ENCODE measurements at places on chromosomes 2 and 18.

DNA sequence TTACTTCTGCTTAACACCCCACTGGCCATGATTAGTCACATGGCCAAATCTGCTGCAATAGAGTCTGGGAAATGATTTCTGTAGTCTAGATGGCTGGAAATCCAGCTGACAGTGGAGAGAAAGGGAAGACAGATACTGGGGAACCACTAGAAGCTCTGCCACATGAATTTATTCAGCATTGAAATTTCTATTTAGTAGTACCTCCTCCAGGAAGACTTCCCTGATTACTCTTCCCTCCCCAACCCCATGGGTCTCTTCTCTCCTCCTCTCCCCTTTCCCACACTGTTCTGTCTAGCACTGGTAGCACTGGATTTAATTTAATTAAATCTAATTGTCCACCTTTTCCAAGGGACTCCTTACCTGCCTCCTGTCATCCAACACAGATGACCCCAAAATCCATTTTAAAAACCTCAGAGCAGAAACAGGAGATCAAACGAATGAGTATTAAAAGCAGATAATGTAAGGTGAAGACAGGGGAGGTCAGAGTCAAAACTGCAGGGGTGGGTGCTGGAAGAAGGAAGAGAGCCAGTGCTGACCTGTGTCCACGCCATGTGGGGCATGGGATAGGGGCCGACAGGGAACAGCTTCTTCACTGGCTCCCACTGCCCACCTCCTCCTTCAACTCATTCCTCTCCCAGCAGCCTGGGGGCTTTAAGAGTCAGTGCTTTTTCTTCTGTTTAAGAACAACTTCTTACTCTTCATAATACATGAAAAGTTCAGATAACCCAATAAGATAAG, 169.2 kb upstream of the HS6ST1 start:
- no peak for DNase-seq

- DNase-seq = no peak
Measured at GRCh38 chr18:48835745-48836170, 115.0 kb downstream of the SMAD7 start.

DNA sequence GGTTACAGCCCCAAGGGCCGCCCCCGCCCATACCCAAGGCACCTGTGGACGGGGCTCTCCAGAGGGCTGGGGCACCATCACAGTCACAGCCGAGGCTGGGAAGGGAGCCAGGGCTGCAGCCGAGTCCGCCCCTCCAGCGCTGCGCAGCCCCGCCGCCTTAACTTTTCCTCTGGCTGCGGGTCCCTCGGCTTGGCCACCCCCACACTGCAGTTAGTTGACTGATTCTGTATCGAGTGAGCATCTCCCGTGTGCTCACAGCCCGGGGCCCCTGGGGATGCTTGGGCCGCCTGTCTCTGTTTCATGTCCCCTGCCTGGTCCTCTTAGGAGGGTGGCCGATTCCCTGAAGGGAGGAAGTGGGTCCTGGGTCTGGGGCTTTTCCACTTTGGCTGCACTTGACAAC, 33.7 kb downstream of the EMILIN2 start:
- DNase-seq = no peak

DNA sequence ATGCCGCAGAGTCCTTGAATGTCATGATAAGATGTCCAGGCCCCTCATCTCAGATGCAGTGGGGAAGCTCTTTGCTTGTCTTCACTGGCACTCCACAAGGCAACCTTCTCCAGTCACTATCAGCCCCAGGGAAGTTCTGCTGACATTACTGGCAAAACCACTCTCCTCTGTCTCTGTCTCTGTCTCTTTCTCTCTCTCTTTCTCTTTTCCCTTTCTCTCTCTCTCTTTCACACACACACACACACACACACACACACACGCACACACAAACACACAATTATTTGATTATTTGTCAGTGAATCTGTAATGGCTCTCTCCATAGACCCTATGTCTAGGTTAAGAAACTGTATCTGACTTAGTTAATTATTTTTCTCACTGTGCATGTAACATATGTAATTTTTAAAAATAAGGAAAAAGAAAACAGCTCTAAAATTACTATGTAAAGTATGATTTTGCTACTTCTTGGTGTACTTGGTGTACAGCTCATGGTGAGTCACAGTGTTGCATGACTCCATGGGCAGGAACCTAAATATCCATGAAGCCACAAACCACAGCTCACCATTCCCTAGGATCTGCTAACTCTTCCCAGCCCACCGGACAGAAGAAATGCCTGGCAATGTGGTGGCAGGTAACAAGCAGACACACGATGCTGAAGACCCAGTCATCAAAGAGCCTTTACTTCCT, 594.9 kb upstream of the ID2 start:
- no peak for DNase-seq

GRCh38 chr18:79195716-79196683, 126.8 kb downstream of the ATP9B start:
- no peak for DNase-seq

GRCh38 chr18:31500051-31500688, 2.2 kb downstream of the DSG2 start:
- no peak for DNase-seq

- no peak for DNase-seq
Measured at GRCh38 chr18:62152844-62153243, 34.0 kb downstream of the PIGN start.

GRCh38 chr2:135647836-135648579, 93.6 kb upstream of the UBXN4 start:
- DNase-seq = no peak

DNA sequence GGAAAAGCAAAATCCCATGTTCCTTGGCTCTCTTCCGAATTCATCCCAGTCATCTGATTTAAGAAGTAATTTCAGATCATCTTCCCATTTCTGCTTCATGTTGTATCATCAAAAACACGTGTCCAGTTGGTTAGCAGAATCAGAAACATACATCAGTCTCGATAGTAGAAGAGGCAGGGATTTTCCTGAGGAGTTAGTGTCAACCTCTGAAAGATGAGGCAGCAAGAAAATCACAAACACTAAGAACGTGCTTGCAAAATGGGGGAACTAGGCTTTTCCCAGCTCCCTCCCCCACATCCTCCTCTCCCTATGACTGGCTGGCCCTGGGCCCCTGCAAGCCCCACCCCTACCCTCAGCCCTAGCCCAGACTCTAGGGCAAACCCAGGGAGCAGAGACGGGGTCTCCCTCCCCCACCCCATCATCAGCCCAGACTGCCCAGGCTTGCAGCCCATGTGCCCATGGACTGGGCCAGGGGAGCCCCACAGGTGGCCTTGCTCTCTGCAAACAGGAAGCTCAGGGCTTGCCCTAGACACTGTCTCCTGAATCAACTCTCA, 161.0 kb upstream of the ID2 start:
- no peak for DNase-seq

GRCh38 chr18:37577051-37577611, 11.5 kb upstream of the CELF4 start:
- peak; percentile 21 for DNase-seq

DNA sequence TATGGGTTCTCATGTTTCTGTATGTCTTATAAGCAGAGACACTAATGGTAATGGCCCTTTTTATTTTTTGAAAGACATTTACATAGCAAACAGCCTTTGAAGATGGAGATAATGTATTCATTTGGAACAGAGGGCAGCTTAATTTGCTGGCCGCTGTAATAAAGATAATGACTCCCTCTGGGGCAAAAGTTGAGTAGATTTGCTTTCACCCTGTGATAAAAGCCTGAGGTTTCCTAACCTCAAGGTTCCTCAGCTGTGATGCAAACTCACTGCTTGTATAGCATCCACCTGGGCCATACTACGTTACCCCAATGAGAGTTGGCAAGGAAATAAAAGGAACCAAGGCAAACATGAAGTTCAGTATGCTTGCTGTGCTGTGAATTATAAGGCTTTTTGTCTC, 54.8 kb downstream of the TEX51 start:
- DNase-seq = peak; percentile 36

GRCh38 chr2:60070736-60071489, 482.5 kb downstream of the BCL11A start:
- no peak for DNase-seq

- no peak for DNase-seq
Measured at GRCh38 chr2:189581354-189582139, 961 bp upstream of the SLC40A1 start.

DNA sequence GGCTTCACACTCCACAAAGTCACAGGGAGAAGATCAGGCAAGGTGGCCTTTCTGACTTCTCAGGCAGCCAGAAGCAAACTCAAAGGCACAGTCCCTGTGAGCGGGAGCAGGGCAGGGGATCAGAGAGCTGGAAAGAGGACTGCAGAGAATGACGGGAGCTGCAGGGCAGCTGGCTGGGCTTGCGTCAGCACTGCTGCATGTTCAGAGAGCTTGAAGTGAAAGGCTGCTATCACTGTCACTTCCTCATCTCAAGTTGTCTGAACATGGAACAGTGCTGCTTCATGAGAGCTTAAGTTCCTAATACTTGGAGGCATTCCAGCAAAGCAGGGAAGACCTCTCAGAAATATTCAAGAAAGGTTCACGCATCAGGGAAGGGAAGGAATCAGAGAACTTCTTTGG, 20.4 kb downstream of the TGFBRAP1 start:
- no peak for DNase-seq

DNA sequence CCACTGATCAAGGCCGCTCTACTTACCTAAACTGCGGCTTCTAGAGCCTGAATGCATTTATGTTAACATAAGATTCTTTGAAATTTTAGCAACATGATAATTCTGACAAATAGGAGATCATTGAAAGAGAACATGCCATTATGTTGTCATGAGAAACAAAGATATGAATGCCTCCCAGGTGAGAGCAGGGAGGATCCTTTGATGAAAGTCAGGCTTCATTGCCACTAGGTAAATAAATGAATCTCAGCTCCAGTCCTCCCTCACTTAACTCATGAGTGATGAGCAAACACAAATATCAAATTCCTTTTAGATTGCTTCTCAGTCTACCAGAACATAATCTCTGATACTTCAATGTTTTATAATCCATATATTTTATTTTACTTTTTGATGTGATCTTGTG, 463.2 kb upstream of the CDH7 start:
- DNase-seq = peak; percentile 84

- no peak for DNase-seq
Measured at GRCh38 chr2:102708847-102709559, 52.8 kb upstream of the TMEM182 start.

GRCh38 chr2:110725859-110726258, 6.5 kb upstream of the ACOXL start:
- DNase-seq = no peak

- no peak for DNase-seq
Measured at GRCh38 chr2:169661265-169661664, 32.9 kb downstream of the CFAP210 start.

GRCh38 chr18:70355620-70356385, 67.0 kb downstream of the SOCS6 start:
- DNase-seq = no peak

GRCh38 chr2:15684161-15685039, 92.7 kb downstream of the DDX1 start:
- DNase-seq = no peak

DNA sequence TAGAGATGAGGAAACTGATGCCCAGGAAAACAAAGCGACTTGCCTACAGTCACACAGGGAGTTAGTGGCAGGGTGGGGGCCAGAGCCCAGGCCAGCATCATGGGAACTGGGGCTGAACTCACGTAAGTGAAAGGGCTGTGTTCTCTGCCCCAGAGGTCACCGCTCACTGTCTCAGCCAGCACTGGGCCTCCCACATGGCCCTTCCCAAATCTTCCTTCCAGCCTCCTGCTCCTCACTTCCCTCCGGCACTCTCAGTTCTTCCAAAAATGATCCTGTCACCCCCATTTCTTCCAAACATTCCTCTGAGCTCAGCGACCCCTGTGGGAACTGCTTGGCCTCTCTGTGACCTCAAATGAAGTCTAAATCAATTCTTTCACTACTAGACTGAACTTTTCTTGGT, 90.5 kb upstream of the TMEM247 start:
- DNase-seq = no peak

DNA sequence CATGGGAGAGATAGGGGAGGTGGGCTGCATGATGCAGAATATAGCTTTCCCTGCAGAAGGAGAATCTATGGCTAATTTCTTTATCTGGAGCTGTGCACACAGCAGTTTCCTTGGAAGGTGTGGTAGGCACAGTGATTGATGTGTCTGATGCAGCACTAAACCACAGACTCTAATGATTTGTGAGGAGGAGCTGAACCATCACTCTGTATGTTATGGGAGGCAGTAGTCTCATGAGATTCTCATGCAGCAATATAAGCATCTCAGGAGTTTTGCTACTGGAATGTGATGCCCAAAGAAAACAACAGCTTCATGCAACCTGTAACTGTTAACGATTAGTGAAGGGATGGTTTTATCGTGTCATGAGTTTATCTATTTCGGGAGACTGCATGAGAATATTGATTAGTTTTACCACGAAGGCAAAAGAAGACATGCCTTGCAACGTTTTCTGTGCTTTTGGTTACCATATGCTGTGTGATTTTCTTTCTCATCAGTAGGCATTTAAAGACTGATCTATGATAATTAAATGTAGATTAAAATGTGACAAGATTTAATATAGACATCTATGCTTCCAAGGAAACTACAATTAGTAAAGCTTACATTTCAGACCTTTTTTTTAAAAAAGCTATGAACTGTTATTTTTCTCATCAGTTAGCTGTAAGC, 286.8 kb downstream of the ARL6IP6 start:
- DNase-seq = no peak

DNA sequence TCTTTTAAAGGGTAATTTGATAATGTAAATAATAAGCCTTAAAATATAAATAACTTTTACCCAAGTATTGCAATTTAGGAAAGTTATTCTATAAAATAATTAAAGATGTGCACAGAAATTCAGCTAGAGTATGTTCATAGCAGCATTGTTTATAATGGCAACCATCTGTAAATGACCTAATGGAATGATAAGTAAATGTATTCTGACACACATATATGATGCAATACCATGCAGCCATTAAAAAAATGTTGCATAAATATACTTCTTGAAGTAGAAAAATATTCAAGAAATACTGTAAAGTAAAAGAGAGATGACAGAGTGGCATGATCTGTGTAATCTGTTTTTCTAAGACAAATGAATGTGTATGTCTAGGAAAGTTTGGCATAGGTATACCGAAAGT, 545.7 kb downstream of the ZEB2 start:
- no peak for DNase-seq

DNA sequence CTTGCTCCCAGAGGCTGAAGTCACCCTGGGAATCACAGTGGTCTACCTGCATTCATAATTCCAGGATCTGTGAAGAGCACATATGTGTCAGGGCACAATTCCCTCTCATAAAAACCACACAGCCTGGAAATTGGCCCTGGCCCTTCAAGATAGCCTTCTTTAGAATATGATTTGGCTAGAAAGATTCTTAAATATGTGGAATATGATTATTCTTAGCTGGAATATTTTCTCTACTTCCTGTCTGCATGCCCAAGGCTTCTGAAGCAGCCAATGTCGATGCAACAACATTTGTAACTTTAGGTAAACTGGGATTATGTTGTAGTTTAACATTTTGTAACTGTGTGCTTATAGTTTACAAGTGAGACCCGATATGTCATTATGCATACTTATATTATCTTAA, 24.2 kb downstream of the ICOS start:
- DNase-seq = no peak

Measured in COR-L47 (cell line).